A172 (cell line): ENCODE measurements at places on chromosomes 16 and 17.
A peak's percentile ranks its signal among the peaks of the same experiment; 100 is the strongest.

DNA sequence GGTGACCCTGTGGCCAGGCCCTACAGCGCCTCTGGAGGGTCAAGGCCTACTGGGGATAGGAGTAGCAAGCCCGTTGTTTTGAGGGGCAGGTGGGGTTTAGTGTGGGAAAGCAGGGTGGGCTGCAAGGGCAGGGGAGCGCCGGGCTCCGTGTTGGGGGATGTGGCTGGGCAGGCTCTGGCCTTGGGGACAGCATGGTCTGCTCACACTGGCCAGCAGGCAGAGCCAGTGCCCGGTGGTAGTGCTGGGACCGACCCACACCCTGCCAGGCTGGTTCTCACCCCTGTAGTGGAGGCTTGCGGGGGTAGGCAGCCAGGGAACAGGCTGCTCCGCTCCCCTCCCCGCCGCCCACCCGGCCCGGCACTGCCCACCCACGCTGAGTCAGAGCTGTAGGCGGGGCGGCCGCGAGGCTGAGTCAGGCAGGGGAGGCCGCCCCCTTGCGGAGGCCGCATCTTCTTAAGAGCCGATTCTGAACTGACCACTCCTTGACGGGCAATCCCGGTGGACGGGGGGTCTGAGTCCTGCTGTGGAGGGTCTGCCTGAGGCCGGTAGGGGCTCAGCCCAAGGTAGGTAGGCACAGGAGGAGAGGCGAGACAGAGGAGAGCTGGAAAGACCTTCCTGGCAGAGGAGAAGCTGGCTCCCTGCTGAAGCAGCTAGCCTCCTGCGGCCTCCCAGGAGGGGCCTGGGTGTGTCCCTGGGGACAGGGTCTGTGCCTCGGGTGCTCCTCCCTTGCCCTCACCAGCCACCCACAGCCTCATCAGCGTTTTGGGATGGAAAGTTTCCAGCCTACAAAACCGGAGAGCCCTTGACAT lies 62.4 kb downstream of the BAIAP2 start:
- DNase-seq = peak; percentile 86

DNA sequence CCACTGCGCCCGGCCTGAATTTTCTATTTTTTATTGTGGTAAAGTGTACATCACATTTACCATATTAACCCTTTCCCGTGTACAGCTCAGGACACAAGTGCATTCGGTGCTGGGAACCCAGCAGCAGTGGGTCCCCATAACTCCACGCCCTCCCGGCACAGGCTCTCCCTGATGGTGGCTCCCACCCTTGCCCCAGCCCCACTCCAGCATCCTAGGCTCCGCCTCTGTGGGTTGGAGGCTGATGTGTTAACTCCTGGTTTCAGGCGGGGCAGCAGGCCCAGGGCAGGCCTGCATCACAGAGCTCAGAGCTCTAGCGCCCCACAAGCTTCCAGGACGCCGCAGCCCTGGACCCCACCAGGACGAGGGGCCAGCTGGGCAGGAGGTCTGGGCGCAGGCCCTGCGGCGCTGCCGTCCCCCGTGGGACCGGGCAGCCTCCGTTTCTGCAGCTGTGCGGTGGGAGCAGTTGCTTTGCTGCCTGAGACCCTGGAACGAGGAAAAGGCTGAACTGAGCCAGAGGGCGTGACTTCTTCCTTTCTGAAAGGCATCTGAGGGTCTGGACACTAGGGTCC lies 19.6 kb downstream of the ZFPM1 start:
- no peak for DNase-seq

GRCh38 chr17:82388223-82388921 lies 16.8 kb downstream of the UTS2R start:
- peak; percentile 56 for DNase-seq

DNA sequence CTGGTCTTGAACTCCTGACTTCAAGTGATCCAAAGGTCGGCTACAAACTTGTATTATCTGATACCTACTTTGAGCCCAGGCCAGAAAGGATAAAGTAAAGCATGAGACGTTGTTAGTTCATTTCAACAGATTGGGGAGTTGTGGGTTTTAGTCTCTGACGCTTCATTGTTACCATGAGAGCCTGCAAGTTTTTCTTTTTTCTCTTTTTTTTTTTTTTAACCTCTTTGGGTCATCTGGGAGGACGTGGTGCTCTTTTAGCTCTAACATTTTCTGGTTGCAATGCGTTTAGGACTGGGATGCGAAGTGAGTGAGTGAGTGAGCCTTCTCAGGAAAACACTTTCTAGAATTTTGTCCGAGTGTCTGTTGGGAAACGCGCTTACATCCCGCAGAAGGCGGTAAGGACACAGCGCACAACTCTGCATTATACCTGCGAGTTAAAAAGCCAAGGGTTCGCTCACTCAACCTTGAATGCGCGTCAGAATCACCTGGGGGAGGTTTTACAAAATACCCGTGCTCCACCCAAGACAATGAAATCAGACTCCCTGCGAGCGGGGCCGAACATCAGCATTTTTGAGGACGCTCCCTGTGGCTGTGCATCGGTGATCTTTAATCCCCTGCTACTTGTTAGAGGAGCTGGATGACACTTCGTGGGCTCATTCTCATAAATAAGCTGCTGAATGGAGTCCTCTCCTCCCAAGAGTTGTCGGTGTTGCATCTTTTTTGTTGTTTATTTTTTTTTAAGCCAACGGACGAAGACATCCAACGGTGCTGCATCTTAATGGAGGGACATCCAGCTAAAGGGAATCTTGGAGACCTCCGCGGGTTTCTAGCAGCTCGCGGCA lies 629 bp upstream of the RNF135 start:
- DNase-seq = no peak

DNA sequence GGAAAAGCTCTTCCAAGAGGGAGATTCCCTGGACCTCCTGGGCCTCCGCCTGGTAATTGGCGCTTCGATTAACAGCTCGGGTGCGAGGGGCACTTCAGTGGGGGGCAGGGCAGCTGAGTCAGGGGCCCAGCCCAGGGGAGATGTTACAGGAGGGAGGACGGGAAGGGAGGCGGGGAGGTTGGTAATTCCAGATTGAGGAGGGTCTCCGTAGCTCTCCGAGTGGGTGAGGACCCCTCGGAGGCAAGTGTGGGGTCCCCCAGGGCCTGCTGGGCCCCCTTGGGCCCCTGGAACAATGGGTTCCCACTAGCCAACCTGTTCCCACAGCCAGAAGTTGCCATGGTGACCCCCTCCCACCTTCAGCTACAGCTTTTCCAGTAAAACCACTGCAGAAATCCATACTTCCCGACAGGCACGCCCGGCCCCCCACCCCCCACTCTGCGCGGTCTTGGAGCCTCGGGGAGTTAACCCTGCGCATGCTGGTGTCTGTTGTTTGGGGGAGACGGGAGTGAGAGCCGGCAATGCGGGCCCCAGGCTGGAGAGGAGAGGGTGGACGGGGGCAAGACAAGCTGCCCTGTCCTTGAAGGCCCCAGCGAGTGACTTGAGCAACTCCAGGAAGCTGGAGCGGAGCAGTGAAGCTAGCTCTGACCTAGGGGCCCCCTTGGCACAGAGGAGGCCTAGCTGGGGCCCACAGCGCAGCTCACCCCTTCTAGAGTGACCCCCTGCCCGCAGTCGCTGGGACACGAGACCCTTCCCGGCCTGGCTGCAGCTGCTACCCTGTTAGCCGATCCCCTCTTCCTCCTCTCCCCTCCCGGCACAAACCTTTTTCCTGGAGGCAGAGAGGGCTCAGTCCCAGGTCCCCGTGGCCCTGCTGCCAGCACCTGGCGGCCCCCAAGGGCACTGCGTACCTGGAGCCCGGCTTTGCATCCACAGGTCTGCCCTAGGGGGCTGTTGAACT lies 37.8 kb downstream of the TMEM235 start:
- peak; percentile 26 for DNase-seq

- DNase-seq = no peak
Observed at GRCh38 chr17:7854078-7854777, 638 bp upstream of the TMEM88 start.

DNA sequence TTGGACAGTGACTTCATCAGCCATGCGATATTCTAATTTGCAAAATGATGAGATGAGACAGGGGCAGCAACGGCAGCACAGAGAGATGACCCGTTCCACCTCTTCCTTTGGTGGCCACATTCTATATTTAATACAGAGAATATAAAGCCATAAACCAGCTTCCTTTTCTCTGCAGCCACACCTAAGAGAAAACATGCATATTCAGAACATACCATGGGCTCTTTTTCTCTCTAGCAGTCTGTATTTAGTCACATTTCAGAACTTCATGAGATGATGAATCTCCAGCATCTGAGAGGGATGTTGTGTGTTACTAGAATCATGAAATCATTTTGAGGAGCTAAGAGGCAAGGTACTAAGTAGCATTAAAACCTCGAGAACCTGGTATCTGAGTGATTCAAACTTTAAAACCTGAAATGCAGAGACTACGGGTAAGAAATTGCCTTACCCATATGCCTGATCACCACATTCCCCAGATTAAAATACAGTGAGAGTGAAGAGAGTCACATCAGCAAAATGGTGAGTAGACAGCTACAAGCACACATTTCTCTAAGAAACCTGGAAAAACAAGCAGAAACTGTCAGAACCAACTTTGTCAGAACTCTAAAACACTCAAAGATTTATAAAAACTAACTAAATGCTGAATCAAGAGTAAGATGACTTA lies 55.5 kb upstream of the CPHXL start:
- DNase-seq = no peak

DNA sequence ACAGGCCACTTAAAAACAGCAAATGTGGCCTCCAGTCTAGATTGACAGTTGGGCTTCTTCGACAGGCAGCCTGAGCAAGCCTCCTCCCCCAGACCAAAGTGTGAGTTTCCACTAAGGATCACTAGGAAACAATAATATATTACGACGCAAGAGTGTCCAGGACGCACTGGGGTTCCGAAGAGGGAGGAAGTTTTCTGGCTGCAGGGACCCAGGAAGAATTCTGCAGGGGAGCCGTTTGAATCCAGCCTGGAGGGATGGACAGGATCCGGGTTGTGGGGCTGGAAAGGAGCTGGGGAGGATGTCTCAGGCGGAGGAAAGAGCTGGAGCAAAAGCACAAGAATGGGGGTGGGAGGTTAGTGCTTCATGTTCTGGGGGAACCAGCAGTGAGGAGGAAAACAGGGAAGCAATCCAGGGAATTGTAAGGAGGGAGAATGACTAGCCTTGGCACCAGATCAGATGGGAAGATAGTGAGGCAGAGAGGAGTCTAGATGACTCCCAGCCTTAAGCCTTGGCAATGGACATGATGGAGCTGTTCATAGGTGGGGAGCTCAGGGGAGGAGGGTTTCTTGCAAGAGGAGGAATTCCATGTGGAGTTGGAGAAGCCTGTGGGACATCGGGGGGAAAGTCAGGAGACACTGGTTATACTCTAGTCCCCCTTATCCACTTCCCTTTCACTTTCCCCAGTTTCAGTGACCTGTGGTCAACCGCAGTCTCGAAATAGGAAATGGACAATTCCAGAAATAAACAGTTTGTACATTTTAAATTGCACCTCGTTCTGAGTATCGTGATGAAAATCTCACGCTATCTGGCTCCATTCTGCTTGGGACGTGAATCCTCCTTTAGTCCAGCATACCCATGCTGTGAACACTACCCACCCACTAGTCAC lies 26.6 kb downstream of the NGFR start:
- no peak for DNase-seq

GRCh38 chr16:66728117-66728787 lies 23.2 kb downstream of the DYNC1LI2 start:
- DNase-seq = peak; percentile 57

GRCh38 chr17:78777881-78778280 lies 4.2 kb downstream of the CYTH1 start:
- no peak for DNase-seq

DNA sequence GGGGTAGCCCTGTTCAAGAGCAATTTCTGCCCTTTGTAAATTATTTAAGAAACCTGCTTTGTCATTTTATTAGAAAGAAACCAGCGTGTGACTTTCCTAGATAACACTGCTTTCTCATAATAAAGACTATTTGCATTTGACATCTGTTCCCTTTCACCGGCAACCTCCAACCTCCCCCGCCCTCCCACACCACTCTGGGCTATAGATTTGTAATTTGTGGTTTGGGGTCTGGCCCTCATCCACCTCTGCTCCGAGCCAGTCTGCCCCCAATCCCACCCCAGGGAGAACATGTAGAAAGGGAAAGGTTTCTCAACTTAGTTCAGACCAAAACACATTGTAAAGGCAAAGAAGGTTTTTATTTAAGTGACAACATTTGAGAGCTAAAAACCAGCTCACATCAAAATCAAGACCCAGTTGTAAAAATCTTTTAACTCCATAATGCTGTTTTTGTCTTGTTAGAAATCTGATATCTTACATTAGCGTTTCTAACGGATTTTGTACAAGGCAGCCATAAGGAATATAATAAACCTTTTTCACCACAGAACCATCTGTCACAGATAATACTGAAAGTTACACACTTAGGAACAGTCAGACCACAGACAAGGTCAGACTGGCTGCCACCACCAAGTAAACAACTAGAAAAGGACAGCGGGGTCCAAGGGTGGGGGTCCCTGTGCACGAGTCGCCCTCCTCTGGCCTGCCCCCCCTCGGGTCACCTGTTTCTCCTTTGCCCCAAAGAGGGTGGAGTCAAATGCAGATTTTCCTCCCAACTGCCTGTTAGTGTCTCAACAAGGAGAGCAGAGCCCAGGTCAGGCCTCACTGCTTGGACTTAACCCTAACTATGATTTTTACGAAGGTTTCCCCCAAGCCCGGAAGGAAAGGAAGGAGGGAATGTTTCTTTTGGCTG lies 6.9 kb downstream of the PIMREG start:
- DNase-seq = no peak

GRCh38 chr16:67186550-67186950 lies 2.8 kb upstream of the MATCAP1 start:
- DNase-seq = peak; percentile 80

DNA sequence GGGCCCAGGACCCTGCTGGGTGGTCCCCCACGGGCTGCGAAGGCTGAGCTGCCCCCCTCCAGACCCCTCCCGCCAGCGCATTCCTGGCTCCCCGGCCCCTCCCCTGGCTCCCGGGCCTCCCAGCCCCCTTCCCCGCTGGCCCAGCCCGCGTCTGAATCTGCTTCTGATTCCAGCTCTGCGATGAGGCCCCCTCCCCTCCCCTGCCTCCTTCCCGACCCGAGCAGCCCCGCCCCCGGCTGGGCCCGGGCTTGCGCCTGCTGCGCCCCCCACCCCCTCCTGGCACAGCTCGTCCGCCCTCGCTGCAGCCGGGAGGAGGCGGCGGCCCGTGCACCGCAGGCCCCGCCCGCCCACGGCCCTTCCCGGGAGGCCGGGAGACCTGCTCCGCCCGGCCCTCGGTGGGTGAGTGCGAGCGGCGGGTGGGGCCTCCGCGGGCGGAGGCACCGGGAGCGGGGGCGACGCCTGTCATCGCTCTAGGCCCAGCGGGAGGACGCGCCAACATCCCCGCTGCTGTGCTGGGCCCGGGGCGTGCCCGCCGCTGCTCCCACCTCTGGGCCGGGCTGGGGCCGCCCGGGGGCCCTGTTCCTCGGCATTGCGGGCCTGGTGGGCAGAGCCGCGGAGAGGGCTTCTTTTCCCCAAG lies at the start of gene NTN3:
NTN3 (plus strand) TSS at position 282 of the 637 bp plus-strand sequence. CDS start 405 bp downstream, outside the sequence.
- no peak for DNase-seq

GRCh38 chr16:12315330-12316136 lies 339.0 kb downstream of the SNX29 start:
- no peak for DNase-seq

DNA sequence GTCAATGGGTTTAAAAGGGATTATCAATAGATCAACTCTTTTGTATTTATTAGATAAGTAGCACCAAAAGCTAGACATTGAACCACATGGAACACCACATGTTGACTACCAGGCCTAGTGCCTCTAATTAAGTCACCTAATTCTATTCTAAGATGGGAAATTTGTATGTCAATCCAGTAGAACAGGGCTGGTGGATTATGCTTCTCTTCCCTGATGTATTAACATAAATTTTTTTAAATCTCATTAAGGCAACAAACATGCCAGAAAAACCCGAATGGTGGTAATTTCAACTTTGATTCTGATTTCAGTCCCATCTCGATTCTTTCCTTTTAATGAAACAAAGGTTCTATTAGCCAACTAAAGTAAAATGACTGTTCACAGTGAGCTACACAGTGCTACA lies 92.6 kb downstream of the KANSL1 start:
- DNase-seq = no peak

- DNase-seq = no peak
Observed at GRCh38 chr16:27489906-27490305, 59.8 kb downstream of the GTF3C1 start.
